ENCODE measurements at places on chromosomes 13 and 19.

GRCh38 chr19:18131841-18132596 lies 20.9 kb upstream of the PIK3R2 start:
- DNase-seq, result no peak

- DNase-seq, result no peak
These were observed 1.7 kb downstream of the POLR1G start for GRCh38 chr19:45408121-45408520.

DNA sequence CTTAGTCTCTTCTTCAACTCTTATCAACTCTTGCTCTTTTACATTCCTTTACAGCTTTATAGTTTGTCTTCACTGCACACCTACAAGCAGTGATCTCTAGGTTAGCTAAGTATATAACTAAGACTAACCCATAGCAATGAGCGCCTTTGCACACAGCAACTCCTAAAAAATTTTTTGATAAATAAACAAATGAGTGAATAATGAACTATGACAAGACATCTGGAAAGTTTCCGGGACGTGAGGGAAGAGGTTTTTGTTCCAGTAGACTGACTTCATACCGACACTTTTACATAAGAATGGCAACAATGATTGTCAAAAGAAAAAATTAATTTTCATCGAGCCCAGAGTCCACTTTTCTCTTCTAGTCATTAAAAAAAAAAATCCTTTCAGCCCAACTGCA lies 98.3 kb downstream of the ELF1 start:
- DNase-seq, result no peak

GRCh38 chr13:94705081-94706030 lies 7.0 kb downstream of the SOX21 start:
- no peak for DNase-seq

- no peak for DNase-seq
These were observed 4.6 kb downstream of the CADM4 start for GRCh38 chr19:43634872-43635560.

DNA sequence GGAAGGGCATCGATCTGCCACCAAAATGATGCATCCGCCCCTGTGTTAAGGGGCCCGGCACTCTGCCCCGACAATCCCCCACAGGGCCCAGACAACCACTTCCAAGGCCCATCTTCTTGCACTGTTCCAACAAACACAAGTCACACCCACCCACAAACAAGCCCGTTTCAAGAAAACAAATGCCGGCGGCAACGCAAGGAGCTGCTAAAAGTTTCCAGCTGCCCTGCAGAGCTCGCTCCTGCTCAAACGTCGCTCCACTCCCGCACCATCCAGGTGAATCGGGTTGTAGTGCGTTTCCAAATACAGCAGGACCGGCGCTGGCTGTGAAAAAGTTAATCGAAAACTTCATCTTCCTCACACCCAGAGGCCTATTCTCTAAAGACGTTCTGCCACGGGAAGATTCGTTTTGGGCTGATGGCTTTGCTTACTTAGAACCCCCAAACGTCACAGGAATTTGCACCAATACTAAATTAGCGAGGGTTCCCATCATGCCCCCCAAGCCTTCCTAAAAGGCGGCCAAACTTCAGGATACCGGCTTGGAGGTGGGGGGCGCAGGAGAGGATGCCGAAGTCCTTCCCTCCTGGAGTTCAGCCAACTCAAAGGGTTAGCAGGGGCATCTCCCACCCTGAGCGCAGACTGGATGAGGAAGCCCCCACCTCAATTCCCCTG lies 107.4 kb upstream of the DOCK9 start:
- no peak for DNase-seq

- DNase-seq, result no peak
These were observed 362.1 kb downstream of the FOXO1 start for GRCh38 chr13:40304391-40304790.

DNA sequence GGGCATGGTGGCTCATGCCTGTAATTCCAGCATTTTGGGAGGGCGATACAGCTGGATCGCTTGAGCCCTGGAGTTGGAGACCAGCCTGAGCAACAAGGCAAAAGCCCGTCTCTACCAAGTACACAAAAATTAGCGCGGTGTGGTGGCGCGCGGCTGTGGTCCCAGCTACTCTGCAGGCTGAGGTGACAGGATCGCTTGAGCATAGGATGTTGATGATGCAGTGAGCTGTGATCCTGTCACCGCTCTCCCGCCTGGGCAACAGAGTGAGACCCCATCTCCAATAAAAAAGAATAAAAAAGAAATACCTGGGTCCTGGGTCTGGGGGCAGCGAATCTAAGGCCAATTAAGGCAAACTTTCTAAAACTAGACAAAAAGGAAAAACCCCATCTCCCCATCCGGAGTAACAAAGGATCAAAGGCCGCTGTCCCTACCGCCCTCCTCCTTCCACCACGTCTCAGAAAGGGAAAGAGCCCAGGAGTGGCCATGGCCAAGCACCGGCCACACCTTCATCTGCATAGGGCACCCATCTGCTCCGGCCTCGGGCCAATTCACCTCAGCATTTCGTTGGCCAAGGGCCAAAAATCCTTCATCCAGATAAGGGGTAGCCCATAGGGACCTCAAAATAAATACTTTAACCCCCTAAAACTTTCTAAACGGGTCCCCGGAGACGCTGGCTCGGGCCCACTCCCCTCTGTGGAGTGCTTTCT lies 851 bp downstream of the ZNF320 start:
- no peak for DNase-seq

- DNase-seq, result no peak
These were observed 29.7 kb downstream of the MLLT1 start for GRCh38 chr19:6250024-6250615.

DNA sequence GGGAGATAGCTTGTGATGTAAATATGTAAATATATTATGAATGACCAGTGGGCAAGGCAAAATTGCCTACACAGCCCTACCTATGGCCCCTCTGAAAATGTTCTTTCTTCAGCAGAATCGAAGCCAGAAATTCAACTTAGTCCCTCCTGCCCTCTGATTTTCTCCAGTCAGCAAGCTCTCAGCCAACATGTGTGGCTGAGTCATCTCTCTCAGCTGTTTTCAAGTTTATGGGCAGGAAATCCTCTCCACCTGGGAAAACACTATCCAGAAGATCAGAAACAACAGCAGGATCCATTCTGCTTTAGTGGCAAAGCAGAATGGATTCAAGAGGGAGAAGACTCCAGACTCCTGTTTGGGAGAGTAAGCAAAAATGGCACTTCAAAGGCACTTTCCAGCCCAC lies 8.9 kb upstream of the ZNF527 start:
- no peak for DNase-seq

GRCh38 chr13:50006426-50007135 lies 8.7 kb upstream of the KCNRG start:
- DNase-seq, result no peak

GRCh38 chr13:41835871-41836270 lies 125.0 kb downstream of the VWA8 start:
- no peak for DNase-seq

DNA sequence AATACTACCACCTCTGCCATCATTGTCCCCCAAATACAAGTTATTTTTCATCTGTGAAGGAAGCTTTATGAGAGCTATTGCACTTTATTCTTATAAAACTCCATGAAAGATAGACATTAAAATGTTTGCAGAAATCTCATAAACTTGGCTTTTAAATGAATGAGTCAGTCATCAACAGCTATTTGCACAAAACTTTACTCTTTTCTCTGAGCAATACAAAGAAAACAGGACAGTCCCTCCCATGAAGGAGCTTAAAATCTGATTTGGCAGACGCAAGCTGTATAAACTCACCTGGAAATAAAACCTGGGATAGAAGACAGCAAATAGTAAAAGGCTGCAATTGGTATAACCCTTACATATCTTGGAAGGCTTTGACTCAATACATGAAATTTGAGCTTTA lies 16.6 kb upstream of the RCBTB1 start:
- no peak for DNase-seq

- DNase-seq, result no peak
These were observed 26.9 kb downstream of the RFX1 start for GRCh38 chr19:13979244-13979615.

- DNase-seq, result no peak
These were observed 20.0 kb upstream of the UPF3A start for GRCh38 chr13:114261328-114261965.

- peak; percentile 19 for DNase-seq
These were observed 147.2 kb downstream of the MIPEP start for GRCh38 chr13:23741879-23742510.

DNA sequence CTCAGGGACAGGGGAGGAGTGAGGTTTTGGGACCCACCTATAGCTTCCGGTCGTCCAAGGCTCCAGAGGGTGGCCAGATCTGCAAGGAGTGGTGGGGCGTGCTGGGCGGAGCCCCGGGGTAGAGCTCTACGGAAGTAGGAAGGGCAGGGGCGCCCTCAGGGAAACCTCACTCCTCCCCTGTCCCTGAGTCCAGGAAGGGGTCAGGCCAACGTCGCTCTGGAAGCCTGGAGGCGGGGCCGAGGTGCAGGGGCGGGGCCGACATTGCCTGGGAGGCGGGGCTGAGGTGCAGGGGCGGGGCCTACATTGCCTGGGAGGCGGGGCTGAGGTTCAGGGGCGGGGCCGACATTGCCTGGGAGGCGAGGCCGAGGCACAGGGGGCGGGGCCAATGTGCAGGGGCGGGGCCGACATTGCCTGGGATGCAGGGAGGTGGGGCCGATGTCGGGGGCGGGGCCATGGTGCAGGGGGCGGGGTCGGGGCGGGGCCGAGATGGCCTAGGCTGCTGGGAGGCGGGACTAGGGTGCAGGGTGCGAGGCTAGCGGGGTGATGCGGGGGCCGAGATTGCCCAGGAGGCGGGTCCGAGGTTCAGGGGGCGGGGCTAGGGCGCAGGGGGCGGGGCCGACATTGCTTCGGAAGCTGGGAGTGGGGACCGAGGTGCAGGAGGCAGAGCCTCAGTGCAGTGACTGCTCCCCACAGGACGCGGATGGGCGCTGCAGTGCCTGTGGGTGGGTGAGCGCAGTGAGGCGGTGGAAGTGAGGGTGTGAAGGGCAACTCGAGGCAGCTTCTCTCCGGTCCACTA lies 4.9 kb upstream of the PALM start:
- DNase-seq, result peak; percentile 85

GRCh38 chr19:17951990-17952976 lies 14.6 kb upstream of the KCNN1 start:
- no peak for DNase-seq

GRCh38 chr13:42137856-42138537 lies 89.5 kb downstream of the DGKH start:
- no peak for DNase-seq

- no peak for DNase-seq
These were observed 100.4 kb downstream of the DCLK1 start for GRCh38 chr13:36030670-36031331.

- DNase-seq, result no peak
These were observed 187.9 kb downstream of the KATNAL1 start for GRCh38 chr13:30119476-30119875.

DNA sequence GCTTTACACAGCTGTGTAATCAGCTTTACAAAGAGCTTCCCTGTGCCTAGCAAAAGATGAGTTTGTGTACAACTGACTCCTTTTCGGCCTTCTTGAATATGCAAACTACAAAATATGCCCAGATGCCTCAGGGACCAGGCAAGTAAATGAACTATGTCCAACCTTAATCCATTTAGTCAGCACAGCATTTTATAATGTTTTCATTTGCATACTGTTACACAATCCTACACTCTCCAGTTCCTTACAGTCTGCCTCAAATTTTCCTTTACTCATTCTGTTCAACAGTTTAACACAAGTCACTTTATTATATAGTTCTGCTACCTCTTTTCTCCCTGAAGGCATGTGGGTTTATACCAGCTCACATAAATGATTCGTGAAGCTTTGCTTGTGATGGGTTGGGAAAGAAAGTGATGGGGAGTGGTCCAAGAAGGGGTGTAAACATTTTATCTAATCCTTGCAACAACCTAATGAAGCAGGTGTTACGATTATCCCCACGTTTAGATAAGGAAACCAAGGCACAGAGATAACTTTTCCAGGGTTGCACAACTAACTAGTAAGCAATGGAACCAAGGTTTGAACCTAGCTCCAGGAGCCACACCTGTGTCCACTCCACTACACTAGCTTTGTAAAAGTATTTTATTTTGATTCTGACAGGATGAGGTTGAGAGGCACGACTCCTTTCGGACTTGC lies 3.3 kb upstream of the USP12 start:
- DNase-seq, result no peak

DNA sequence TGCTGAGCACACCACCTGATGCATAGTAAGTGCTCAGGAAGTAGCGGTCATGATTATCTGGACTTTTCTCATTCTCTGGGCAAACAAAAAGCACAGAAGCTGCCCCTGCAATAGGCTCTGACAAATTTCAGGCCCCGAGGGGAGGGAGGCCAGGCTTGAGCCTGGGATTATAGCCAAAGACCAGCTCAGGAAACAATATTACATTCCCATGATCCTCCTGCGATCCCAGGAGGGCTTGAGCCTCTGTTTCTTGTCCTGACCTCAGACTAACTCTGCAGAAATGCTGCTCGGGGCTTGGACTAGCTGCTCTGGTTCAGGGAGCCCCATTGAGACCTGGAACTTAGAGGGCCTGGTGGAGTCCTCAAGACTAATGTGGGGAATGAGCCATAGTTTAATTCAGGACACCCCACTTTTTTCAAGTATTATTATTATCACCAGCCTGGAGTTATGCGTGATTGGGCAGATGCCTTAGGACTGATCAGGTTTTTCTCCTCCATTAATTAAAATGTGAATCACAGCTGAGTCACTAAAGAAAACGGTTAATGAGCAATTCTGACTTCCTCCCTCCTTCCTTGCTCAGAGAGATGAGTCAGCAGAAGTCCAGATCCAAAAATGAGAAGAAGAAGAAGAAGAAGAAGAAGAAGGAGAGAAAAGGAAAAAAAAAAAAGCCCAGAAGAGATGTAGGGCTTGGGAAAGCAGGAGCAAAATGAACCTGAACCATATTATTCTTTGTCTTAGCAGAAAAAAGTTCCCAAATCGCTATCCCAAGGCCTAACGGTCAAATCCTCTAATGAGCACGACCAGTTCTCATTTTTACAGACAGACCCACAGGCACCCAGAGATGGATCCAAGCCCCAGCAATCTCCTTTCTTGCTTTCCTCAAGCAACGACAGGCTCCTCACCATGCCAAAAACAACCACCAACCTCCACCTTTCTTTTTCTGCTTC lies 107.2 kb downstream of the CACNA1A start:
- peak; percentile 13 for DNase-seq

- DNase-seq, result no peak
These were observed 899.3 kb downstream of the UQCRFS1 start for GRCh38 chr19:28313633-28314032.

- DNase-seq, result no peak
These were observed 499 bp upstream of the KLK13 start for GRCh38 chr19:51065221-51065960.

GRCh38 chr13:18235756-18236527 lies 945.7 kb downstream of the TUBA3C start:
- no peak for DNase-seq

- no peak for DNase-seq
These were observed 6.2 kb upstream of the OR1I1 start for GRCh38 chr19:15075806-15076205.

- DNase-seq, result no peak
These were observed 831 bp downstream of the PGPEP1 start for GRCh38 chr19:18340990-18341868.

DNA sequence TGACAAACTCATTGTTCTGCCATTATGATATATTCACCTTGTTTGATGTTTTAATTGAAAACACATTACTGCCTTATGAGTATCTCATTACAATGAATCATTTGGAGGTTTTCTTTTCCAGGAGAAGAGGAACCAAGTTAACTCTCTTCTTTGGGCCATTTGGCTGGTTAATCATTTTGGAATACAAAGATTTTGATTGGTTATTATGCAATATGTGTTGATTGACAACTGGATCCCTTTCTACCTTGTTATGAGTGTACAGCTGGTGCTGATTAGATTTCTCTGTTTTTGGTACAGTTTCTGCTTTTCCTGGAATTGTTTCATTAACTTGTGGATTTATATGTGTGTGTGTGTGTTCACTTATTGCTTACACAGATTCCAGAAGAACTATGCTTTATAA lies 49.2 kb upstream of the RGCC start:
- no peak for DNase-seq

- no peak for DNase-seq
These were observed 327.6 kb downstream of the TBC1D4 start for GRCh38 chr13:75154331-75154730.
